ENCODE measurements at places on chromosomes 7 and 10. TPM values are rescaled to one million over a fixed set of nuclear protein-coding genes. Genes with fewer than 3 reads are reported as not detected.

- no peak for DNase-seq
Measured at GRCh38 chr10:103457176-103457712, 1.5 kb downstream of the CALHM1 start.

The ARHGAP21 gene
- total RNA-seq: 104 TPM

GRCh38 chr10:29109707-29110571, 178.9 kb upstream of the LYZL1 start:
- DNase-seq: no peak

- no peak for DNase-seq
Measured at GRCh38 chr7:52842202-52842900, 193.1 kb upstream of the POM121L12 start.

DNA sequence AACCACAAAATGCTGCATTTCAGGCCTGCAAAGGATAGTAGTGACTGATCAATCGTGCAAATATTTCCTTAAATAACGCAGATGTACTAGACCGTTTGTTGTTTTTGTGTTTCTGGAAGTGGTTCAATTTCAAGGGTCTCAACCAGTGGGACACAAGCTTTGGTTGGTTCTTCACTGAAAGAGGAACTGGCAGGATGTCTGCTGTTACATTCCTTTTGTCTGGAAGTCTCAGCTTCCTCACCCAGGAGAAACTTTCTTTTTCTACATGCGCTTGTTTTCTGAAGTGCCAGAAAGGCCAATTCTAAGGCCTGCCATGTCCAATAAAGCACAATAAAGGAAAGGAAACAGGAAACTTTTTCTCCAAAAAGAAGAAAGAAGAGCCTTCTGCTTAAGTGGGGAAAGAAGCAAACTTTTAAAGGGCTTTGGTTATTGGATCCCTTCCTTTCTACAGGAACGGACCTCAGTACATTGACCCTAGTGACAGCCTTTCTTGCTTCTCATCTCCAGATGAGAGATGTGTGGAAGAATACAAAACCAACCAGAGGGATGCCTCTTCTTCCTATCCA, 4.1 kb downstream of the DKK1 start:
- no peak for DNase-seq

GRCh38 chr10:12769323-12770044, 232.0 kb downstream of the CCDC3 start:
- no peak for DNase-seq

- no peak for DNase-seq
Measured at GRCh38 chr7:33882950-33883670, 22.2 kb upstream of the BMPER start.

- no peak for DNase-seq
Measured at GRCh38 chr10:53233749-53234148, 461.2 kb upstream of the MBL2 start.

DNA sequence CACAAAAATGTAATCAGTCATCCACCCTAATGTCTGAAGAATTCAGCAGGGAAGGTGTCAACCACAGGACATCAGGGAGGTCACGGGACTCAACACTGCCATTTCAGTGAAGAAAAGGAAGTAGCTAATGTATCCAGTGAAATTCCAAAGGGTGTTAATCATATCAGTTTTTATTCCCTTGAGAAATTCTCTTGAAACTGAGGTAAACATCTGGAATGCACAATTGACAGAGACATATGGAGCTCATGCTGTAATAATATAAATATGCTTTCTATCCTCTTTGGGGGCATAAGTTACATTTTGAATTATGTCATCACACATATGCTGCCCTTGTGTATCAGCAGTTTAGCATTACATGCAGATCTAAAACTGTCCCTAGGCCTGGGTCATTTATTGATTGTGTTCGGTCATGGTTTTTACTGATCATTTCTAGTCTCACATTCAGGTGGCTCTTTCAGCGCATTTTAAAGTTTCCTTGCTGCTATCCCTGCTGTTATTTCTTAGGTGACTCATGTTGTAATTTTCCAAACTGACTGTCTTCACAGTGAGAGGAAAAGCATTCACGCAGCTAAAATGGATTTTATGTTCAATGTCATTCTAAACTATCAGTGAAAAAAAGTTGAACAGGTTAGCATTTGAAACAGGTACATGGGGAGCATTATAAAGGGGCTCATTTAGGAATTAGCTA, 273.9 kb downstream of the TSPAN12 start:
- no peak for DNase-seq

The DDC gene
- total RNA-seq: not detected

The PTN gene
- 5.6 TPM for total RNA-seq
